ENCODE measurements at places on chromosomes 6 and 20. TPM values are rescaled to one million over a fixed set of nuclear protein-coding genes. Genes with fewer than 3 reads are reported as not detected.

MCHR2 gene
- total RNA-seq: not detected

ETV7 gene
- total RNA-seq: 0.38 TPM

GATA5 gene
- not detected for total RNA-seq

MAS1 gene
- total RNA-seq: 0.05 TPM

SAMD10 gene
- 8.9 TPM for total RNA-seq

ERMARD gene
- total RNA-seq: 35.5 TPM

NKAIN4 gene
- total RNA-seq: 24.6 TPM

VGLL2 gene
- total RNA-seq: 2.8 TPM

DDO gene
- total RNA-seq: 0.16 TPM

ZC3H12D gene
- 1.0 TPM for total RNA-seq

IP6K3 gene
- total RNA-seq: 3.7 TPM

RAB44 gene
- total RNA-seq: 0.33 TPM

C6orf141 gene
- 0.77 TPM for total RNA-seq

HLA-DMB gene
- 4.9 TPM for total RNA-seq

TPBG gene
- total RNA-seq: 27.0 TPM

IMPG1 gene
- 68.0 TPM for total RNA-seq

MYB gene
- total RNA-seq: 39.5 TPM

EYA2 gene
- total RNA-seq: 18.0 TPM

NRSN1 gene
- 12.5 TPM for total RNA-seq

GABRR2 gene
- 28.4 TPM for total RNA-seq

PRELID3B gene
- 45.1 TPM for total RNA-seq

RAB22A gene
- 22.5 TPM for total RNA-seq

TULP1 gene
- total RNA-seq: 78.5 TPM

NDUFAF5 gene
- total RNA-seq: 36.1 TPM

BFSP1 gene
- 676 TPM for total RNA-seq

WFDC10B gene
- not detected for total RNA-seq

ZSCAN23 gene
- 26.7 TPM for total RNA-seq

SOX18 gene
- 7.1 TPM for total RNA-seq

MRAP2 gene
- total RNA-seq: 5.9 TPM

RSPO4 gene
- total RNA-seq: 0.66 TPM

NMBR gene
- 0.71 TPM for total RNA-seq

POPDC3 gene
- total RNA-seq: 5.4 TPM

CPXM1 gene
- 89.2 TPM for total RNA-seq

SGK1 gene
- 153 TPM for total RNA-seq

SIRPB2 gene
- total RNA-seq: 1.2 TPM

RBBP8NL gene
- total RNA-seq: 0.27 TPM

PACSIN1 gene
- 32.2 TPM for total RNA-seq

Data from camera-type eye (tissue), 1 donor.